GM13976 (cell line): ENCODE measurements at places on chromosomes 3 and 15.

GRCh38 chr3:67437789-67438188, 216.6 kb downstream of the SUCLG2 start:
- no peak for DNase-seq

DNA sequence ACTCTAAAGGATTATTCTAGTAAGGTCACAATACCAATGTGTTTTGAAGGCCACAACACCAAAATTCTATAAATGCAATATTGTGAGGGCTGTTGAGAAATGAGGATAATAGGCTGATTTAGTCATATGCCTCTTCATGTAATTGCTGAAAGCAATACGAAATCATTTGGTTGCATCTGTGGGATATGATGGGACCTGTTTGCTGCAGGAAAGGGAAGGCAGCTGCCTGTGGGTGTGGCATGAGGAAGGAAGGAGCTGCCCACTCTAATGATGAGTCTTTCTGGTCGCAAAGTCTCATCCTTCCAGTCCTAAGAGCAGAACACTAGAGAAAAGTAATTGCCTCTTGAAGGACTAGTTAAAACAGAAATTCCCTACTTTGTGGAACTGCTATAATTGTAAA, 245.3 kb upstream of the ZPLD1 start:
- DNase-seq = no peak

GRCh38 chr3:171790898-171791691, 19.2 kb downstream of the PLD1 start:
- no peak for DNase-seq

DNA sequence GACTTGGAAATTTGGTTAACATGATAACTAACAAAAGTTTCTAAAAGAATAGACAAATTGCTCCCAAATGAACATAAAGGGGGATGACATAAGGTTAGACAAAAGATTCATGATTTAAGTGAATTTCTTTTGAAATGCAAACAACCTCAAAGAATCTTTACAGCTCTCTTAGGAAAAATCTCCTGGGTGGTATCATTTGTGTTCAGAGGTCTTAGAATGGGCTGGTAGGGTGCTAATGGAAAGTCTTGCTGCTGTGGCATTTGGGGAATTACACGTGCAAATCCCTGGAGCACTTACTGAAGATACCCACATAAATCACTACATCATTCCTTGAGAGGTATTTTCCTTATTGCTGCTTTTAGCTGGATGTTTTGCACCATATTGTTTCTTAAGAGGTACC, 14.4 kb upstream of the ROBO2 start:
- no peak for DNase-seq

DNA sequence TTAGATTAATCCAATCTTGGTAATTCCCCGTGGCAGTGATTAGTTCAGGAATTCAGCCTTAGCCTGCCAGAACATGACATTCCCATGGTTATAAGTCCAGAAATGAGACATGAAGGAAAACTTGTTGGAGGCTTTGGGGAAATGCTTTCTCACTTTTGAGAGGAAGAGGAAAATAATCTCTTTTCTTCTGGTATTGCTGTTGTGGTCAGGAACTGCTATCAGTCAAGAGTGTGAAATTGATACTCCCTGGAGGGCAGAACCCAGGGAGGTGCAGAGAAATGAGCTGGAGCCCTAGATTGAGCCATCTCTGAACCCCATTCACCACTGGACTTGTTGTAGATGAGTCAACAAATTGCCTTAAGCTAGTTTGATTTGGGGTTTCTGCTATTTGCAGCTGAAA, 38.6 kb upstream of the APH1B start:
- no peak for DNase-seq

DNA sequence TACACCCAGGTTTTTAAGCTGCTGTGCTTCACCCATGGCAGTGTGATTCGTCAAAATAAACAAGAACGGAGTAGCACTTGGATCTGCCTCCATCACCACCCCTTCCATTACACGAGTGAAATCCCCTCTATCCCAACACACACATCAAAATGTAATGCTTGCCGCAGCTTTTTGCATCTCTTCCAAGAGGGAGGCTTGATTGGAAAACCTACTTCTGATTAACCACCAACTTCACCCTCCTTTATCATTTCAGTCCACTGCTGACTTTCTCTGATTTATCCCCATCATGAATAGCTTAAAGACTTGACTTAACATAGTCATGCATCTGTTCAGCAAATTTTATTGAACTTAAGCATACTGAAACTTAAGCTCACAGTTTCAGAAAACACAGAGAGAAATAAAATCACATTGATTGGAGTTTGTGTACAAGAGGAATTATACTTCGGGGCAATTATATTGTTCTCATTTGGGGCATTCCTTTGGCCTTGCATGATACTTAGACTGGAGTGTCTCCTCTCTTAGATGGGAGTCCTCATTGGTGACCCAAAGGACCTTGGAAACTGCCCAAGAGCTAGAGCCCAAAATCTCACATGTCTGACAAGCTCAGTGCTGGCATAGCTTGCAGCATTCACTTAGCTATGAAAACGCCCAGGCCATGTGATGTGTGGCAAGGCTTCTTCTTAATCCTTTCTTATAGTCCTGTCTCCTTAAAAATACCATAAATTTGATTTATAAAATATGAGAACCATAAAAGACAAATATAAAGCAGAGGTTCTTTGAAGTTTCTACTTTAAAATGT, 124.3 kb upstream of the UMPS start:
- no peak for DNase-seq

DNA sequence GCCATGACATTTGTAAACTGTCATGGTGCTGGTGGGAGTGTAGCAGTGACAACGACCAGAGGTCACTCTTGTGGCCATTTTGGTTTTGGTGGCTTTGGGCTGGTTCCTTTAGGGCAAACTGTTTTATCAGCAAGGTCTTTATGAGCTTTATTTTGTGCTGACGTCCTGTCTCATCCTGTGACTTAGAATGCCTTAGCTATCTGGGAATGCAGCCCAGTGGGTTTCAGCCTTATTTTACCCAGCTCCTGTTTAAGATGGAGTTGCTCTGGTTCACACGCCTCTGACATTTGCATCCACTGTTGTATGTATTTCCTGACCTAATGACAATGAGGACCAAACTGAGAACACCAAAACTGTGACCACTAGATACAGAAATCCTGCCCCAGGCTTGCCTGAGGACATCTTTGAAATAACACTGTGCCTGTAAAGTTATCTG, 37.6 kb downstream of the RAB8B start:
- no peak for DNase-seq

DNA sequence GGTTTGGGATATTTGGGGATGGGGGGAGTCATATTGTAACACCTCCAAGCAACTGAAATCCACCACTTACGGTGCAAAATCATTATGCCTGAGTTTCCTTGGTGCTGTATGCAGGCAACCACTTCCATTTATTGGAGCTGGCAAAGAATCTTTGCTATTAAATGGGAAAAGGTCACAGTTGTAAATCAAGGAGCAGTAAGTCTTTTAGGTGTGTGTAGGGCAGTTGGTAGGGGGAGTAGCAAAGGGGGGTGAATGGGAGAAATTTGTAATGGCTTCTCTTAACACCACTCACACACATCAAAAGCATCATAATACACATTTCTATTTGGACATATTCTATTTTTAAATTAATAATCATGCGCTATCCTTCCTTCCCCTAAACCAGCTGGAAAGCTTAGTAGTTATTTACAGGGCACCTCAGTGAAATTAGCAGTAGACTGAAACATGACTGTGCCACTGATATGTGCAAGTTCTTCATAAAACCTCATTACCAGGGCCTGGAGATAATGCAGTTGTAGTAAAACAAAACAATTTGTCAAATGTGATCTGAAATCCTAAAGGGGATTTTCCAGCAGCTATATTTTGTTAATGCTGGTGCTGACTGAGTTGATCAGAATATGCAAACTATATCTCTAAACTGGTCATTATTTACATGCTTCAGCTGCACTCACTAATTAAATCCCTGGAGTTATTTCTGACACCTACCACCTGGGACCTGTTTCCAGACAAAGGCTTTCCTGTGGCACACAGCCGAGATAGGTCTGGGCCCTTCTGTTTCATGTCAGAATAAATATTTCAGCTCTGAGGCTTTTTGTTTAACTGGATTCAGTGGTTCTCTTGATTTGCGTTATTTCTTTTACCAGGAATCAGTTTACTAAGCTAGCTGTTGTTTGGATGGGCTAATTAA, 90.1 kb downstream of the B3GALNT1 start:
- DNase-seq = no peak

GRCh38 chr3:98807011-98807410, 43.9 kb downstream of the ST3GAL6 start:
- no peak for DNase-seq

GRCh38 chr3:48118322-48118721, 69.9 kb downstream of the CDC25A start:
- DNase-seq = peak; percentile 32

- no peak for DNase-seq
These were observed 17.1 kb upstream of the RASA2 start for GRCh38 chr3:141469720-141470119.

DNA sequence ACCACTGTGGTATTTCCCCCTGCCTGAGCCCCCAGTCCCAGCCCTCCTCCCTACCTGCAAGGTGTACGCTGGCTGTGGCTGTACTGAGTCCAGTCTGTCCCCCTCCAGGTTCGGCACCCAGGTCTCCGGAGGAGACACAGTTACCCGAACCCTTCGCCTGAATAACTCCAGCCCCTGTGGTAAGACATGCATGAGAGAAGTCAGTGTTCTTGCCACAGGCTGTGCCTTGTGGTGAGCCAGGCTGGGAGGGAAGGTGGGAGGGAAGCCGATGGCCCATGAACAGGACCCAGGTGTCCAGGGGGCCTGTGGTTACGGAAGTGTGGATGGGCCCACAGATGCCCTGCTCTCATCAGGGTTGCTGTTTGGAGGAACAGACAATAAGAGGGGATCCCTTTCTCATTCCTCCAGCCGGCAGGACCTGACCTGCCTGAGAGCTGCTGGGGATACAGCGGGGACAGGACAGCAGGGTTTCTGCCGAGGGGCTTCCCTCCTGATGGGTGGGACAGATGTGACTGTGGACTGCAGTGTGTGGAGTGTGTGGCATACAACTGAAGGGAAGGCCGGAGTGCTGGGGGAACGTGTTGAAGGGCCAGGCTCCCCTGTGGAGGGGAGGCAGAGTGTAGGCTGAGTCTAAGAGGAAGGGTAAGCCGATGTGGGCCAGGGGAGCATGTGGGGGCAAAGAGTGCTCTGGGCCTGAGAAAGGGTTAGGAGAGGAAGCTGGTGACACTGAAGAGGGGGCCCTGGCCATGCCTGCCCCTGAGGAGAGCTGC, 21.9 kb downstream of the ACAA1 start:
- no peak for DNase-seq

DNA sequence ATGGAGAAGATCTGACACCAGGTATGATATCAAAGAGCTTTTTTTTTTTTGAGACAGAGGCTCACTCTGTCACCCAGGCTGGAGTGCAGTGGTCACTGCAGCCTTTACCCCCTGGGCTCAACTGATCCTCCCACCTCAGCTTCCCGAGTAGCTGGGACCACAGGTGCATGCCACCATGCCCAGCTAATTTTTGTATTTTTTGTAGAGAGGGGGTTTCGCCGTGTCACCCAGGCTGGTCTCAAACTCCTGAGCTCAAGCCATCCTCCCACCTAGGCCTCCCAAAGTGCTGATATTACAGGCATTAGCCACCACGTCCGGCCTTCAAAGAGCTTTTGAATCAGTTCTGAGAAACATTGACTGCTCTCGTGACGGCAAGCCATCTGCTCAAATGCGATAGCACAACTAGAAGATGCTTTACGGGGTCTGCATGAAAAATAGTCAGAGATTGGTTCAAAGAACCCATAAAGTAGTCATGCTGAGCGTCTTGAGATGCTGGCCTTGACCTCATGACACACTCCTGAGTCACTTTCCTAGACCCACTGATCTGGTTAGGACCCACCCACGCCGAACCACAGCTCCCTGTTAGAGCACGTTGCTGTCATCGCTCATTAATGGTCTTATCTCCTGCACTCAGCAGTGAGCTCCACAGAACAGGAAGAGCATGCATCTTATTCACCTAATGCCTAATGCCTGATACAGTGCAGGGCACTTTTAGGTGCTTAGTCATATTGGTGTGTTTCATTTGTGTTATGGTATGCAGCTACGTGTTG, 57.0 kb upstream of the NR2F2 start:
- DNase-seq = no peak

DNA sequence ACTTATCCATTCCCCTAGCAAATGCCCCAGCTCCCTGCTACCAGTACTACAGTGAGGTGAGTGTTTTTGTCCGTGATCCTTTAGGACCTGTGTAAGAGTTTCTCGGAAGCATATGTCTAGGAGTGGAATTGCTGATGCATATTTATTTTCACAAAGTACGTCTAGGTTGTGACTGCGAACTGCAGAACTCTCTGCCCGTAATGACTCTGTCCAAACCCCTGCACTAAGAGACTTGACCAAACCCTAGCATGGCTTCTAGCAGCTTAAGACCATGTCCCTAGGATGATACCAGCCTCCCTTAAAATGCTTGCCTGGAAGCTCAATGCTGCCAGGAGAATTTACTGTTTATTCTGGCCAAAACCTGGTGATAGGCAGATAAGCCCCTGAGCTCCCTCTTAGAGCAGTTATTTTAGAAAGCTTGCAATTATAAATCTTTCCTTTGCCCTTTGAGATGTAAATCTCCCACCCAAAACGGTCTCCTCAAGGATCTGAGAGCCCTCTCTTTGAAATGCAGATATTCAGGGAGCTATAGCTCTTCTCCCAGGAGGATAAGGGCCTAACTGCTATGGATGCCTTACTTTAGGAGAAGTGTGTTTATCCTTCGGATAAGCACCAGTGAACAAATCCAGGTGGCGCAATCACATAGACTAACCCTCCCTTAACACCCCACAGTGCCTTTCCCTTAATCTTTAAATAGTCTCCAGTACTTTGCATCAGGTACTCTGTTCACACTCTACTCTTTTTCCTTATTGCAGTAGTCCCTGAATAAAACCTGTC, 14.7 kb upstream of the CA12 start:
- no peak for DNase-seq

DNA sequence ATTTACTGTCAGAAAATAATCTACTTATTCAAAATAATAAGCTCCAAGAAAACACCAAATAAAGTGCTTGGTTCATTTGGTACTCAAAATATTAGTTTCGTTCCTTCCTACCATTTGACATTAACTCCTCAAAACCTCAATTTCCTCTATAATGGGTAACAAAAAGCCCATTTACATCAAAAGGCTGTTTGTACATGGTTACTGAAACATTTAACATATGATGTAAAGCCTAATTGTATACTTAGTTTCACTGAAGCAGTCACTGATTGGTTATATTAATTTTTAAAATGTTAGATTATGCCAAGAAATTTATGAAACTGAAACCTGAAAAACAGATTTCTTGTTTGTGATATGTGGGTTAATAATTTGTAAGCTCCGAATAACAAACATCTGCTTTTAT, 14.7 kb downstream of the XRN1 start:
- no peak for DNase-seq

GRCh38 chr15:89714775-89715174, 24.2 kb downstream of the WDR93 start:
- no peak for DNase-seq

DNA sequence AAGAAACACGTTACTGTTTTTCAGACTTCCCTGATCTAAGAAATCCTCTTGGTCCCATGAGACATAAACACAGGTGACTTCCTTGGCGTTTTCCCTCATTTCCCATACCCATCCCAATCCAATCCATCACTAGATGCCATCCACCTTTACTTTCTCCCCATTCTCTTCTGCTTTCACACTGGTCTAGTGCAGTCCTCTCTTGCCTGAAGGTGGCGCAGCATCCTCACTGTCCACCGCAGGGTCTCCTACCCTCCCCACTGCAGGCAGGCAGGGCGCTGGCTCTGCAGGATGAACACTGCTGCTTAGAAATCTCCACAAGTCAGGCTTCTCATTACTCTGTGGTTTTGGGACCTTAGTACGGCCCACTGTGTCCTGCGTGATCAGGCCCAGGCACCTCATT, 58.2 kb downstream of the RAB7A start:
- no peak for DNase-seq
